ENCODE measurements at places on chromosomes 3 and 15.

DNA sequence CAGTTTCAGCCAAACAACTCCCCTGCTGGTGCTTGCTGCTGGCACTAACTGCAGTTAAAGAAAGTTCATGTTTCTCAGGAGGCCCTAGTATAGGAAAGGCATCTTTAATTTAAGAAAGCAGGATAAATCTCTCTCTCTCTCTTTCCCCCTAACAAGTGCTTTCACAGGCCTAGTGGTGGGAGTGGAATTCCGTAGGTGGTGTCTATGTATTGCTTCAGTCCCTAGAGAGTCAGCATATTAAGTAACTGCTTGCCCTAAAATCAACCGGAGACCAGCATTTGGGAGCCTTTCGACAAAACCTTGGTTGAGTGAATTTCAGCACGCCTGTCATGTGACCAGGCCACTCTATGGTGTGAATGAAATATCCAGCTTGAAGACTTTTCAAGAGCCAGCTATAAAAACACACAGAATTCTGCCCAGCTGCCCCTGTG, 169.2 kb upstream of the TGFBR2 start:
- peak; percentile 6 for DNase-seq

- DNase-seq: no peak
Observed at GRCh38 chr3:148911173-148911572, 46.1 kb downstream of the CPA3 start.

DNA sequence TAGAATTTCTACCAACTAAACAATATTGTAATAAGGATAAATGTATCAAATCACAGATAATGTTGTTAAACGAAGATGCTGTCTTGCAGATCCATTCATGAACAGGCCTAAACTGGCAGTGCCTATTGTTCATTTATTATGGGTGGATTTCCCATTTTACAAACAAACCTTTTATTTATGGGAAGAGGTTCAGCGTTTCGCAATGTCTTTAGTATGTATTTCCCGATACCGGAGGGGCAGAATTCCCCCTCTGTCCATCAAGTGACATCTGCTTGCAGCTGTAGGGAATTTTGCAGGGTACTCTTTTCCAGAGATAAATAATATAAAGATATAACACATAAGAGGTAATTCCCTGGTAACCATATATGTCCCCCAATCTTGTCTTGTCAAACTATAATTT, 5.7 kb downstream of the CEP19 start:
- no peak for DNase-seq

DNA sequence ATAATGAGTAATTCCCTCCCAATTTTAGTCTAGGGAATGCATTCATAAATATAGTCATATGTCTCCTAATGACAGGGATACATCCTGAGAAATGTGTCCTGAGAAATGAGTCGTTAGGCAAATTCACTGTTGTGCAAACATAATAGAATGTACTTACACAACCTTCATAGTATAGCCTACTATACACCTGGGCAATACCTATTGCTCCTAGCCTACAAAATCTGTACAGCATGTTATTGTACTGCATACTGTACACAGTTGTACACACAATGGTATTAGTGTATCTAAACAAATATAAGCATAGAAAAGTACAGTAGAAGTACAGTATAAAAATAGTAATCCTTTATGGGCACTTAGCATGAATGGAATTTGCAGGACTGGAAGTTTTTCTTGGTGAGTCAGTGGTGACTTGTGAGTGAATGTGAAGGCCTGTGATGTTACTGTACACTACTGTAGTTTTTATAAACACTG, 6.6 kb downstream of the DTWD1 start:
- DNase-seq: no peak

DNA sequence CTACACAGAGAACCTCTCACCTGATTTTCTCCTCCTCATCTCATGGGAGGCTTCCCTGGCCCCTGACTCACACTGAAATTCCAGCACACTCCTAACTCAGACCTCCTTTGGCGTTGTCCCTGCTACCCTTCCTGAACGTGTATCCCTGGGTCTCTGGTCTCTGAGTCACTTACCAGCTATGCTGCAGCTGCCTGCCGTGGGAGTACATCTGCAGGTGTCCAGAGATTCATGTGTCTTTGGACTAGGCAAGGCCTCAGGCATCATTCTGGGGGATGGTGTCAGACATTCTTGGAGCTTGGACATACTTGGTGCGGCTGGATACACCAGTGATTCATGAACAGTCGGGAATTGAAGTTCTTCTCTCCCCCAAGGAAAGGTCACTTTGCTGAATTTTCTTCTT, 148.8 kb upstream of the TRIM42 start:
- no peak for DNase-seq

DNA sequence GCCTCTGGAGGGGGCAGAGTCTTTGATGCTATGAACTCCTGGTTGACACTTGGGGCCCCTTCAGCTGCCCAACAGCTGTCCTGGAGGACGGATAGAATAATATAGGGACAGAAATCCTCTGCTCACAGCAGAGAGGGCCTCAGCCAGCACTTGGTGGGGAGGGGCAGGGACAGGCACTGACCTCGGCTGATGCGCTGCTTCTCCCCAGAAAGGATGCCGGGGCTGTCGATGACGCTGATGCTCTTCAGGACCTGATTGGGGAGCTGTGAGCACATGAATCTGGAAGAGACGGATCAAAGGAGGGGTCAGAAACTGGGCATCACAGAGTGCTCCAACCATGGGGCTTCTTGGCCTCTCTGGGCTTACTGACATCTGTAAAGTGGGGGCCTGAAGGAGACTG, 29.5 kb downstream of the EHD4 start:
- no peak for DNase-seq

GRCh38 chr15:95990833-95991232, 339.7 kb upstream of the NR2F2 start:
- DNase-seq: no peak

DNA sequence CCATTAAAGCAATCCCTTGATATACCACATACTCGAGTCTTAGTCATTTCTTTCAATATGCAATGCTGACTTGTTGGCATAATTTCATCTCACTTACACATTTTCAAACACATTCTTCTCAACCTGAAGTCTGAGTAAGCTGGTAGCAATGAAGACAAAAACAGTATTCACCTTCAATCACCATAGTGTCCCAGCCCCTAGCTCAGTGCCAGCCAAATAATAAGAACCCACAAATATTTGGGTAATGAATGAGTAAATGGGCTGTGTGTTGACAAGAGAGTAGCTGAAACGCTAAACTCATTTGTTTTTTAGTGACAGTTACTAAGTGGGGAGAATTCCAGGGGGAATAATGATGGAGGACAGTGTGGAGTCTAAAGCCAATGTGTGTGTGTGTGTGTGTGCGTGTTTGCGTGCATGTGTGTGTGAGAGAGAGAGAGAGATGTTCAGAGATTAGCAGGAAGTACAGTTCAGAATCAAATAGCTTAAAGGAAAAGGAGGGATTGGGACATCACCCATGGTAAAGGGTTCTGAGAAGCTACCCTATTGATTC, 165.7 kb downstream of the GAP43 start:
- DNase-seq: no peak

- DNase-seq: no peak
Observed at GRCh38 chr3:25291481-25291905, 136.6 kb upstream of the RARB start.

DNA sequence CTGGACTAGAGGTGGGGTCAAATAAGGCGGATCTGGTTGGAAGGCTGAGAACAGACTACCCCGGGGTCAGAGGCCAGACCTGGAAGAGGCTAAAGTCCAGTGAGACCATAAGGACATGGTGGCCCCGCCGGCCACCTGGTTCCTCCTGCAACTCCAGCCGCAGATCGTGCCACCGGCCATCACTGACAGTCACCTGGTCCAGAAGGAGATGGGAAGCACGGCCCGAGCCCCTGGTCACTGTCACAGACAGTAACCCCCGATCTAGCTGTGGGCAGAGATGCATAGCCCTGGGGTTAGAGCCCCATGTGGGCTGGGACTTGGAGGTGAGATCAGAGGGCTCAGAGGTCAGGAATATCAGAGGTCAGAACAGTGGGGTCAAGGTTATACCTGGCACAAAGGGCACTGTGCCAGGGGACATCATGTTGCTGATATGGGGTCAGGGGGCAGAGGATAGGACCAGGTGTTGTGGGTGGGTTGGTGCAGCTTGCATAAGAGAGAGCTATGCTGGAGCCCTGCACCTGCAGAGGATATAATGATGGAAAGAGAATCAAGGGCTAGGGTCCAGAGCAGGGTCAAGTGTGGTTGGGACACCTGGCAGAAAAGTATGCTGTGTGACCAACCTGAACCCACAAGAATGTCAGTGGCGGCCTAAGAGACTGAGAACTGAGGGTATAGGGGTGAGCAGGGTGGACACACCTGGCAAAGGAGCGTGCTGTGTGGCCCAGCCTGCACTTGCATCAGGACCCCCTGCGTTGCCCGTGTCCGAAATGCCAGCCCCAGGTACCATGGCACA, 9.6 kb downstream of the CELSR3 start:
- DNase-seq: no peak

GRCh38 chr15:39188930-39189329, 391.9 kb upstream of the THBS1 start:
- DNase-seq: no peak

GRCh38 chr15:51180534-51180933, 85.8 kb upstream of the TNFAIP8L3 start:
- DNase-seq: no peak

DNA sequence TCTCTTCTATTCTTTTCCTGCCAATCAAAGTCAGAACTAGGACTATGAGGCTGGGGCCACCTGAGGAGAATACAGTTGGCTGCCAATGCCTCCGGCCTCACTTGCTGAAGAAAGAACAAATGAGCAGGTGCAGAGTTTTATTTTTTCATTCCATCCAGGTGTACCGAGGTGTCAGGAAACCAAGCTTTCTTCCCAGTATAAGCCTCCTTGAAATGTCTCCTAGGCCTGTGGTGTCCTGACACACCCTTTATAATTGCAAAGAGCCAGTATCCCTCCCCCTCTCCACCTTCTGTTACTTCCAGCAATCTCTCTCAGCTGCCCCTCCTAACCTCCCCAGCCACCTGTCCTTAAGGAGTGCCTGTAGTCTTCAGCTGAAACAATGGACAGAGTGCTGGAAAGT, 127.9 kb downstream of the SLC9A9 start:
- no peak for DNase-seq

DNA sequence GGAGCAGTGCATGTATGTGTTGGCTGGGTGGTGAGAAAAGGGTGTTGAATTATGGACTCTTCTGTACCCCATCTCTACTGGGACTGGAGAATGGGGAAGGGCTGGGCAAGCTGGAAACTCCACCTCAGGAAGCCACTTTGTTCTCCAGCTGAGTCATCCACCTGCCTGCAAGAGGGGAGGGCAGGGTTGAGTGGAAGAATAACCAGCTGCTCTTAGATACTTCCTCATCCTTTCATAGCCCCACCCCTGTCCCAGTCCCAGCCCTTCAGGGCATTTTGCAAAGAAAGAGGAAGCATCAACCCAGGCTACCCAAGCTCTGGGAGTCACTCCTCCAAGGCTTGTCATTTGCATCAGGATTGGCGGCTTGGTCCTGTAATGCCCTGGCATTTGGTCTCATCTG, 33.1 kb downstream of the RAB11A start:
- DNase-seq: peak; percentile 60

DNA sequence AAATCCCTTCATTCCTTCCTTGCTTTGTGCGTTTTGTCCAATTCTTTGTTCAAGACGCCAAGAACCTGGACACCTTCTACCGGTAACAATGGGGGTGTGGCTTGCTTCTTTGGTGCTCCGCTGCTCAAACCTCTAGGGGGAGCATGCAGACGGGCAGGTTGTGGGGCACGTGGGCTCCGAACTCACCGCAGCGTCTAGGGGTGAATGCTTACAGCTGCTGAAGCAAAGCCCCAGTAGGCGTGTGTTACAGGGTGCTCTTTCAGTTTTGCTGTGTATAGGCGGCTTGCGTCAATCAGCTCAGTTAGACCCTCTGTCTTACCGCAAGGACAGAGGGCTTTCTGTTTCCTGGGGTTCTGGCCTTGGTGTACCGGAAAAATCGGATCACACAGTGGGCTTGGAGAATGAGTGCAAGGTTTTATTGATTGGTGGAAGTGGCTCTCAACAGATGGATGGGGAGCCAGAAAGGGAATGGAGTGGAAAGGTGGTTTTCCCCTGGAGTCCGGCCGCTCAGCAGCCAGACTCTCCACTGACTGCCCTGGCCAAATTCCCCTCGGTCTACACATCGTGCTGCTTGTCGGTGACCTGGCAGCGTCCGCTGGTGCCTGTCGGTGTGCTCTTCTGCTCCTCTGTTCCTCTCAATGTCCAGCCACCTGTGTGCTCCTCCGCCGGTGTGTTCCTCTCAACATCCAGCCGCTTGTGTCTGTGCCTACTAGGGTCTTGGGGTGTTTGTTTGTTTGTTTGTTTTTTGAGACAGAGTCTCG, 1.2 kb upstream of the LRRC34 start:
- no peak for DNase-seq

DNA sequence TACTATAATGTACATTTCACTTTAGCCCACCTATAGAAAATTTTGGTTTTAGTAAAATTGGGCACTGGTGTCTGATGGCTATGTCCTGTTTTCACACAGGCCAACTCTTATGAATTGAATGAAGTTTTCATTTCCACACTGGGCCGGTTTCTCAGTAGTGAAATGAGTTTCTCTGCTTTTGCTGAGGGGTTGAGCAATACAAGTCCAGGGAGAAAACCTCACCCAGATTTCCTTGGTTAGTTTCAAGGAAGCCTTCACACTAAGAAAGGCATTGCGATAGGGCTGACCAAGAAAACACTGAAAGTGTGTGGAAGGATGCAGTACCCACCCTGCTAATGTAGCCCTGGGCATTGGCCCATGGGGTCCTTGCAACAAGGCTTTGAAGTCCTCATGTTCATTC, 331.5 kb upstream of the CFAP20DC start:
- no peak for DNase-seq

DNA sequence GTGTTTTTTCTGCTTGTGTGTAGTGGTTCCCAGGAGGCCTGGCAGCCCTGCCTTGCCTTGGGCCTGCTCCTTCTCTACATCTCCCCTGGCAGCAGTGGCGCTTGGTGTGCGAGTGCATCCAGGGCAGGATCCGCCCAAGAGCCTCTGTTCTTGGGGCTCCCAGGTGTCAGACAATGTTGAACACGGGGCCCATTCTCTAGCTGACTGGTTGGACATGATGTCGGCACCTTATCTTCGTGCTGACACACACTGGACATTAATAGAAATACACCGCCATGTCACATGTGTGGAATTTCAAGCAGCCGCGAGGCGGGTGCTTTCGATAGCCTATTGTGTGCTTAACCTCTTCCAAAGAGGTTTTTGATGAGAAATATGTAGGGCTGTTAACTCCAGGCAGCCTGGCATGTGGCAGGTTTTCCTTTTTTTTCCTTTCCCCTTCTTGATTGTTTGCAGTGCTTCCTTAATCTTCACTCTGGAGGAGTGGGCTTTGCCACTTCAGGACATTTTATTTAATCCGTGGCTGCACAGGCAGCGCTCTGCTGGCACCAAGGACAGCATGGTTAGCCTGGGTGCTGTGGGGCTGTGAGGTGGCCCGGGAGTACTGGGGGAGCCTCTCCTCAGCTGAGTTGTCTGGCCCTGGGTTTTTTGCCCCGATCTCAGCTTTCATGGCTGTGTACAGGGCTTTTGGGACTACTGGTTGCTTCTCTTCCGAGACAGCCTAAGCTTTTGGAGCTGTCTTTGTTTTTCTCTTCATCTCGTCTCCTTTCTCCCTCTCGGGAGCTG, 42.5 kb downstream of the CHCHD6 start:
- DNase-seq: no peak

GRCh38 chr15:88912500-88912921, 668 bp downstream of the MFGE8 start:
- no peak for DNase-seq
